ENCODE measurements at places on chromosomes 1 and 21. TPM values are rescaled to one million over a fixed set of nuclear protein-coding genes. Genes with fewer than 3 reads are reported as not detected.

The GPR37L1 gene
- not detected for total RNA-seq

GRCh38 chr1:32273391-32274208 lies 18.3 kb upstream of the HDAC1 start:
- DNase-seq: no peak

GRCh38 chr1:68197461-68197860 lies 34.9 kb downstream of the WLS start:
- DNase-seq: no peak

The TMEM125 gene
- 0.45 TPM for total RNA-seq
